Osteocyte (in vitro differentiated cells): ENCODE measurements at places on chromosomes 6 and 20. TPM values are rescaled to one million over a fixed set of nuclear protein-coding genes. Genes with fewer than 3 reads are reported as not detected.

The PRND gene
- not detected in 2 replicates for total RNA-seq

The ANKRD6 gene
- total RNA-seq: 5.5 and 7.1 TPM in 2 replicates

The MYL9 gene
- total RNA-seq: 197 and 200 TPM in 2 replicates

The KHDRBS2 gene
- total RNA-seq: not detected in 2 replicates

The KCNQ5 gene
- 5.5 and 7.2 TPM in 2 replicates for total RNA-seq

The BEND6 gene
- 7.0 and 9.2 TPM in 2 replicates for total RNA-seq

The BMP5 gene
- not detected in 2 replicates for total RNA-seq

The RRAGD gene
- total RNA-seq: 4.5 TPM in 2 replicates

The SYCP2L gene
- total RNA-seq: 4.3 and 7.1 TPM in 2 replicates

The ANKS1A gene
- 15.5 and 18.5 TPM in 2 replicates for total RNA-seq

The C6orf58 gene
- 0.73 TPM in 1 of 2 replicates, not detected in the other for total RNA-seq

The KCNK5 gene
- total RNA-seq: not detected in 2 replicates

The GINS1 gene
- 5.8 and 6.2 TPM in 2 replicates for total RNA-seq

The PDSS2 gene
- total RNA-seq: 10.3 and 12.4 TPM in 2 replicates

The CAPN11 gene
- total RNA-seq: not detected in 2 replicates
